ENCODE measurements at places on chromosomes 1 and 21.

- no peak for DNase-seq
Observed at GRCh38 chr1:8687039-8687438, 130.4 kb downstream of the RERE start.

- DNase-seq = no peak
Observed at GRCh38 chr1:46862348-46862747, 63.5 kb downstream of the CYP4B1 start.

- DNase-seq = no peak
Observed at GRCh38 chr1:90526954-90527353, 190.1 kb downstream of the BARHL2 start.

DNA sequence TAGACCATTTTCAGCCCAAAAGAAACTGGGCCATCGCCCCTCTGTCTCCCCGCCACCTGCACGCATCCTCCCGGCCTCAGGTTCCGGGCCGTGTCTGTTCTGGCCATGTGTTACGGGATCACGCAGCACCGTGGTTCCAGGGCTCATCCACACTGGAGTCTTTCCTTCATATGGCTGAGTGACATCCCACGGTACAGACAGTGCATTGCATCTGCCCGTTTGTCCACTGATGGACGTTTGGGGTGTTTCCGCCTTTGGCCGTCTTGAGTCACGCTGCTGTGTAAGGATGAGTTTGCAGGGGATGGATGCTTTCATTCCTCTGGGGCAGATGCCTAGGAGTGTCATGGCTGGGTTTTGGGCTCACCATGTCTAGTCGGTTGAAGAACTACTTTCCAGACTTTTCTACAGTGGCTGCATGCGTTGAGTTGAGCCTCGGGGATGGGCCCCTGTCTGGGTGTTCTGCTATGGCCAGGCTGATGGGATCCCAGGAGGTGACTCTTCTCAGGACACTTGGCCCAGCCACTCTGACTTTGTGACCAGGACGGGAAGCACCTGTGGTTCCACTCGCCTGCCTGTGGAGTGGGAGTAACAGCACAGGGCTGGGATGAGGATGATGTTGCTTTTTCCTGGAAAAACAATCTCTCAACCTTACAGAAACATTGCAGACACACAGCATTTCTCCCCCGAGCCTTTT is 16.8 kb downstream of the RRP1 start:
- no peak for DNase-seq

GRCh38 chr1:7489586-7489985 is 281.5 kb upstream of the VAMP3 start:
- no peak for DNase-seq

DNA sequence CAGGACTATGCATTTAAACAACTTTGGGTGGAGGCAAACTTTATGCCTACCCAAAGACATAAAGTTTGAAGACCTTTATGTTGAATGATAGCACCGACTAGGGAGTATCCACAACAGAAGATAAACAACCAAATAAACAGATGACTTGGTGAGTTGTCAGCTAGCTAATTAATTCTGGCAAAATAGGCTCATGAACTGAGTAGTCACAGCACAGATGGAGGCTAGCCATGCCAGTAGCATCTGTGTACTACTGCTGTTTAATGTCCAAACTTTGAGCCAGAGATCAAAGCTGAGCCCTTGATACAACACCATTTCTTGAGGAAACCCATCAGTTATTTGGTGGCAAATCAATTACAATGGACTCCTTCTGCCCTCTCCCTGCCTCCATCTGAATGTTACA is 40.3 kb upstream of the CCDC190 start:
- DNase-seq = no peak

DNA sequence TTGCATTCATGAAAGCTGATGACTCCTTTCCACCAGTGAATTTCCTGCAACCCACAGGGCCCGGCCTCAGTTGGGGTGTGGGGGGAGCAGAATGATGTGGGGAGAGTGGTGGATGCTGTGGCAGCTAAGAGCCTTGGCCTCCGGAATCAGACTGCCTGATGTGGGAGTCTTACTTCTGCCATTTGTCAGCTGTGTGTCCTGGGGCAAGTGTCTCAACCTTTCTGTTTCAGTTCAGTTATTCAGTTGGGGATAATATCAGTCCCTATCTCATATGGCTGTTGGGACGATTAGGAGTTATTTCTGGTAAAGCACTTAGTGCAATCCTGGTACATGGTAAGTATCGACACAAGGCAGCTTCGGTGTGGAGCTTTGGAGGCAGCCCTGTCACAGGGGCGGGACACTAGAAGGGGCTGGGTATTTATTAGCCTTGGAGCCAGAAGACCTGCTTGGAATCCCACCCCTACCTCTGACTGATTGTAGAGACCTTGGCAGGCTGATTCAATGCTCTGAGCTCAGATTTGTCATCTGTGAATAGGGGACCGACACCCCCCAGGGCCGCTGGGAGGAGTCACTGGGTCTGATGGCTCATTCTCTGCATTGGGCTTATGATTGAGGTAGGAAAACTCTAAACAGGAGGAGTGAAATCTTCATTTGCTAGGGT is 19.6 kb downstream of the ARHGEF10L start:
- DNase-seq = peak; percentile 34

- no peak for DNase-seq
Observed at GRCh38 chr1:153387785-153388184, 3.1 kb downstream of the S100A8 start.

- no peak for DNase-seq
Observed at GRCh38 chr1:4301007-4301406, 353.4 kb upstream of the AJAP1 start.

GRCh38 chr1:60151311-60151710 is 77.7 kb upstream of the C1orf87 start:
- DNase-seq = no peak

DNA sequence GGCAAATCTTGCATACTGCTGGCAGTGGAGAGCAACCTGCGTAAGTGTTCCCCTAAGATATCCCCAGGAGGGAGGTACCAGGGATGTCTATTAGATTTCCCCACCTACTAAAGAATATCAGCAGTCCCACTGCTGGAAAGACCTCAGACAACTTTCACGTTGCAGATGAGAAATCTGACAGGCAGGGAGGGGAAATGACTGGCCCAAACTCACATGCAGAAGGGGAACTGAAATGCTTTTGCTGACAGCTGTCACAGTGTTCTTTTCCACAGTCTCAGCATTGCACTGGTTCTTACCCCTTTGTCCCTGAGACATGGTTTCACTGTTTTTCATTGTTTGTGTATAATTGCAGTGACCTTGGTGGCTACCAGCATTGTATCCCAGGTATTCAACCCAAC is 84.8 kb upstream of the ATP1A1 start:
- no peak for DNase-seq
